ENCODE measurements at places on chromosomes 16 and 17.

GRCh38 chr16:84055801-84056634 is 13.4 kb upstream of the SLC38A8 start:
- DNase-seq, result no peak

DNA sequence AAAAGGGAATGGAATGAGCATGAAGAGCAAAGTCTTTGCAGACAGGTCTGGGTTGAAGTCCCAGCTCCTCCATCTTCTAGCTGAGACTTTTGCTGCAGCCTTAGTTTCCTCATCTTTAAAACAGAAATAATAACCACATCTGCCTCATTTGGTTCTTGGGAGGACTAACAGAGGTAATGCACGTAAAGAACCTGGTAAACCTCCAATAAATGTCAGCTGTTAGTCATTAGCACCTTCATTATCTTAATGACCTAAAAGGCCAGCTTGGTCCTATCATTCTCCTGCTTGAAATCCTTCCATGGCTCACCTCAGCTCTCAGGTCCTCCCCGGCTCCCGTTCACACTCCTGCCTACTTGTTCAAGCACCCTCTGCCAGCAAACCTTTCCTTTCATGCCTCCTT is 51.8 kb downstream of the SKAP1 start:
- no peak for DNase-seq

DNA sequence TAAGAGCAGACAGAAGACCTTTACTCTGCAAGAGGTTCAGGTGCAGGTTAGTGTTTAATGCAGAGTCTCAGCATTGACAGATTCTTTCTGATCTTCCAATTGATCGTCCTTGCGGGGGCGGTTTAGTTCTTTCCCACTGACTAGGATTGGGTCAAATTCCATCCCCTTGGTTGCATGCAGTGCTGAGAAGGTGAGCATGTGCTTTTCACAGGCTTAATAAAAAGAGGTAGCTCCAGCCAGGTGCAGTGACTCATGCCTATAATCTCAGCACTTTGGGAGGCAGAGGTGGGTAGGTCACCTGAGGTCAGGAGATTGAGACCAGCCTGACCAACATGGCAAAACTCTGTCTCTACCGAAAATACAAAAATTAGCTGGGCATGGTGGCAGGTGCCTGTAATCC is 7.5 kb upstream of the ITGAD start:
- DNase-seq, result no peak

- peak; percentile 92 for DNase-seq
Observed at GRCh38 chr17:50919321-50920040, 53.3 kb upstream of the TOB1 start.

DNA sequence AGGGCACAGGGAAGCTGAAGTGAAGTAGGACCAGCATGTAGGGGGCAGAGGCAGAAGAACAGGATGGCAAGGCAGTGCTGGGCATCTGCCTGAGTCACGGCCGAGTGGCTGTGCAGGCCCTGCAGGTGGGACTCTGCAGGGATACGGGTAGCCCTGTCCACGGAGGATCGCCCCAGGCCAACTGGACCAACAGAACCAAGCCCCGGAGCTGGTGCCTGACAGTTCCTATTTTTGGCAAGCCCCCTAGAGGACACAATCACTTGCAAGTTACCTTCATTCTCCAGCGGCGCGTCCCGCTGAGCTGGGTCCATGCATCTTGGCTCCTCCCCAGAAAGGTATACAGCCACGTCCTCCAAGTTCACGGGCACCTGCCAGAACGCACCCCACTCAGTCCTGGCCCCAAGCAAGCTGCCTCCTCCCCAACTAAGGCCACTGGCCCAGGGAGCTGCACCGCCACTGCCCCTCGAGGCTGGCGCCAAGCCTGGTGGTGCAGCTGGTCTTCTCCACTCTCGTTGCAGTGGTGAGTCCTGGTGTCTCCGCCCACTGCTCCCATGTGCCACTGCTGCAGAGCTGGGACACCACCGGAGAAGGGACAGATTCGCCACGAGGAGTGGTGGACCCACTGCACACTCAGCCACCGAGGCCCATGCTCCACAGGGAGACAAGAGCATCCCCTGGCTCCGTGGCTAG is 6.6 kb downstream of the ZNF500 start:
- no peak for DNase-seq

- DNase-seq, result peak; percentile 57
Observed at GRCh38 chr16:19167710-19168370, at the start of gene SYT17. SYT17 (plus strand) TSS chr16:19168240; CDS start chr16:19168647, 407 bp downstream.

DNA sequence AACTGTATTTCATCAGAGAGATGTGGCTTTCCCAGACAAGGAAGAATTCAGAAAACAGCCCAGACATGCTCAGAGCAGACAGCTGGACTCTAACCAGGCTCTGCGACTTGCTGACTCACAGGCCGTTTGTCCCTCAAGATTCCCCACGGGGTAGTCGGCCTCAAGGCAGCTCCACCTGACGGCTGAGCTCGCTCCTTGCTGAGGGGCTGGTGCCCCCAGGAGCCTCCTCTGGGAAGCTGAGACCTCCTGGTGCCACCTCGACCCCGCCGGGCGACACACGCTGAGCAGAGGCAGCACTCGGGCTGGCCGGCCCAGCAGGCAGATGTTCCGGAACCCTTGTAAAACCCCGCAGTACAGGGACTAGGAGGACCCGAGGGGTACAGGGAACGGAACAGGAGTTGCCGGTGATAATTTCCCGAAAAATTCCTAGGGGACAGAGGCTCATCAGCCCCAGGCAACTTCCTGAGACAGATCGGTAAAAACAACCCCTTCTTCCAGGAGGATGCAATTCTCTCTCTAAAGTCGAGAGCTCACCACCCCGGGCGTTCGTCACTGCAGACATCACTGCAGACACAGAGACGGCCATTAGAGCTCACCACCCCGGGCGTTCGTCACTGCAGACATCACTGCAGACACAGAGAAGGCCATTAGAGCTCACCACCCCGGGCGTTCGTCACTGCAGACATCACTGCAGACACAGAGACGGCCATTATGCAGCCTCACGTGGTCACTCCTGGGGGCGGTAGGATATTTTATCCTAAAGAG is 19.9 kb downstream of the RPH3AL start:
- DNase-seq, result no peak

GRCh38 chr16:83626676-83627075 is 181.1 kb upstream of the HSBP1 start:
- DNase-seq, result no peak

DNA sequence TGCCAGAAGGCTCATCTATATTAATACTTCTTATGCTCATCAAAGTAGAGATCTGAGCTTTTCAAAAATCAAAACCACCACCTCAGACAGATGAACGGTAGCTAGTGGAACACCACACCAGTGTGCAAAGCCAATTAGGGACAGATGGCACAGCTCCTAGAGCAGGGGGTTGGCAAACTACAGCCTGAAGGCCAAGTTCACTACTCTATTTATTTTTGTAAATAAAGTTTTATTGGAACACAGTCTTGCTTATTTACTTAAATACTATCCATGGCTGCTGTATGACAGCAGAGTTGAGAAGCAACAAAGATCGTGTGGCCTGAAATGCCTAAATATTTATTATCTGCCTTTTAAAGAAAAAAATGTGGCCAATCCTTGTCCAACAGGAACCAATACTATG is 56.8 kb downstream of the AMFR start:
- DNase-seq, result no peak

- DNase-seq, result no peak
Observed at GRCh38 chr16:23734176-23734893, 20.5 kb upstream of the CHP2 start.

DNA sequence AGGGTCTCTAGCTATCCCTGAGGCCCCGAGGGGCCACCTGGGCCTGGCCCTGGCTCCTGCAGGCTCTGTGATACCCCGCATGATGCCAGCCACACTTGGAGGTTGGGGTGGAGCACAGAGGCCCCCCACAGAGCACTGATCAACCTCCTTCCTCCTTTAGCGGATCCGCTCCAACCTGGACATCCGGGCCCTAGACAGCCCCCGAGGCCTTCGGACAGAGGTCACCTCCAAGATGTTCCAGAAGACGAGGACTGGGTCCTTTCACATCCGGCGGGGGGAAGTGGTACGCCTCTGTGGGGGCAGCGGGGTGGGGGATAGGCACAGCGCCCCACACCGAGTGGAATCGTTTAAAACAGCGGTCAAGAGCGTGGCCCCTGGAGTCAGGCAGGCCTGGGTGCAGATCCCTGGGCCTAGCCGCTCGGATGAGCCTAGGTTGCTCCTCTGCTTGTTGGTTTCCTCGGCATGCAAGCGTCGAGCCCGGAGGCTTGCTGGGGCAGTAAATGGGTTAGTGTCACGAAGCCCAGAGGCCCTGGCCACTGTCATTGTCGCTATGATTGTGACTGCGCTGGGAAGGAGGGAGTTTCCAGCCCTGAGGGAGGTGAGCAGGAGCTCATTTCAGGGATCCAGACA is 9.9 kb downstream of the ITGB4 start:
- no peak for DNase-seq

DNA sequence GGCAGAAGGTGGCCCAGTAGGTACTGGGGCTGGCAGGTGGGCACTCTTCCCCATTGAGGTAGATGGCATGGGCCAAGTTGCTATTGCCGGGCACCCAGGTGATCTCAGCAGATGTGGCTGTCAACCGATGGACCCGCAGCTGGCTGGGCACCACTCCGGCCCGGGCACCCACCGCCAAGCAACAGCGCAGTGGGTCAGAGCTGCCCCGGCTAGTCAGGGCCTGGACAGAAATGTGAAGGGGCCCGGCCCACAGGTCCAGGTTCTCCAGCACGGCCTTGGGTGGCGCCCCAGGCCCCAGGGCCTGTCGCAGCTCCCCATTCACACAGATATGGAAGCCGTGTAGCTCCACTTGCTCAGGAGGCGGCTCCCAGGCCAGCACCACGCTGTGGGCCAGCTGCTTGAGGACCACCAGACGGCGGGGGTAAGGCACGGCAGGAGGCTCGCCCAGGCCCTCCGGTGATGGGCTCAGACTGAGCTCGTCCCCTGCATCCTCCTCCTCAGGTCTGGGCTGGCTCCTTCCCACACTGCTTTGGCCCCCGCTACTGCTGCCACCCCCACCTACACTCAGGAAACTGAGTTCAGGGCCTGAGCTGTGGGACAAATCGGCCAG is 16.5 kb downstream of the TSPOAP1 start:
- no peak for DNase-seq

All from NCI-H1105 (cell line).